ENCODE measurements at places on chromosomes 3 and 15.

DNA sequence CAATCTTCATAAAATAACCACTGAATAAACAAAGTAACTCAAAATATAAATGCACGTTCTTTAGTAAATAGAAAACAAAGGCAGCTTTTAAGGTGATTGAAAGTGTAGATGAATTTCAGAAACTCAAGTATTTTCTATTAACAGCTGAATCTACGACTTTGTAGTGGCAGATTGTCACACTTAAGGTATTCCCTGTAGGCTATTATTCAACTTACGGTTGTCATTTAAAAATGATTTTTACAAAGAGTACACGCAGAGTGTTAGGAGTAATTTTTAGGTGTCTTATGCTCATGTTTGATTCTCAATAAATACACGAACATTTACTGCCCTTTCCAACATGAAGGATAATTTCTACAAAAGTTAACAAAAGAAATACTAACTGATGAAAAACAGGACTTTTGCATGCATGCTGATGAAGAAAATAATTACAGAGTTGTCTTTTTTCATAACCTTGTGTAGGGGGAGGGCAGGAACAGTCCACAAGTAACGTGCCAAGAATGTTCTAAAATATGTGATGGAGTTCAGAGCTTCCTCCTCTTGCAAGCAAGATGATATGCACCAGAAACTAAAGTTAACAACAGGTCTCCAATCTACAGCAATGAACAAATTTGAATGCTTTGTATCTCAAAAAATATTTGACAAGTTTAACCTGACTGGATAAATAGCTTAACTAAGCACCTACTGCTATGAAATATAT, 16.7 kb downstream of the DCBLD2 start:
- DNase-seq = no peak

GRCh38 chr3:126704494-126705214, 614 bp downstream of the CHCHD6 start:
- DNase-seq = no peak

GRCh38 chr15:62360332-62361097, 195.4 kb upstream of the C2CD4B start:
- no peak for DNase-seq

GRCh38 chr3:12188328-12188648, 29.6 kb upstream of the TIMP4 start:
- DNase-seq = no peak

- no peak for DNase-seq
These were observed 12.9 kb downstream of the NEO1 start for GRCh38 chr15:73065114-73065513.

DNA sequence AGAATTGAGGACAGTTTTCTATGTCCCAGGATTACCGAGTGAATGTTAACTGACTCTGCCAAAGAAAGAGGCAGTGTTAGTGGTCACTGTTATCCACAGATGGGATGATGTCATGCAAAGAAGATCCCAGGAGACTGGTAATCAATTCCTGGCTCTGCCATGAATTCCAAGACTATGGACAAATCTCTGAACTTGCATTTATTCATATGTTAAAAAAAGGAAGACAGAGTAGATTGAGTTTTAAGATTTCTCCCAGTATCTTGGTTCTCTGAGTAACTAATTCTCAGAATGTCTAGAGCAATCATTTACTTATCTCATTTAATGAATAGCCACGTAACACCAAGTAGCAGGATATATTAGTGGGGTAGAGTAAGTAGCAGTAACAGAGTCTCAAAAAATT, 11.5 kb upstream of the MAP3K13 start:
- DNase-seq = no peak

DNA sequence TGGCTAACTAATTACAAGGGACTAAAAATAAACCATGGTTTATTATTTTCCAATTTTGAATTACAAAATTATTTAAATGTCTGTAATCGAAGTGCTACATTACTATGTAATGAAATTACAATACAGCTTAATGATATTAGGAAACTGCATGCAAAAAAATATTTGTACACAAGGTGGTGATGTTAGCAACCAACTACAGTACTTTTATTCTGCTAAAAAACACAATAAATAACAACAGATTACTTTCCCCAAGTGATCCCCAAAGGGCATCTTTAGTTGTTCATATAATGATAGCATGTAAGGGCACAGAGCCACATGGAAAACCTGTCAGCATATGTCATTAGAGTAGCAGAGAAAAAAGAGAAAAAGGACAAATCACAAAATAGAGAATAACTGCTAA, 147.5 kb upstream of the SOX2 start:
- DNase-seq = no peak

DNA sequence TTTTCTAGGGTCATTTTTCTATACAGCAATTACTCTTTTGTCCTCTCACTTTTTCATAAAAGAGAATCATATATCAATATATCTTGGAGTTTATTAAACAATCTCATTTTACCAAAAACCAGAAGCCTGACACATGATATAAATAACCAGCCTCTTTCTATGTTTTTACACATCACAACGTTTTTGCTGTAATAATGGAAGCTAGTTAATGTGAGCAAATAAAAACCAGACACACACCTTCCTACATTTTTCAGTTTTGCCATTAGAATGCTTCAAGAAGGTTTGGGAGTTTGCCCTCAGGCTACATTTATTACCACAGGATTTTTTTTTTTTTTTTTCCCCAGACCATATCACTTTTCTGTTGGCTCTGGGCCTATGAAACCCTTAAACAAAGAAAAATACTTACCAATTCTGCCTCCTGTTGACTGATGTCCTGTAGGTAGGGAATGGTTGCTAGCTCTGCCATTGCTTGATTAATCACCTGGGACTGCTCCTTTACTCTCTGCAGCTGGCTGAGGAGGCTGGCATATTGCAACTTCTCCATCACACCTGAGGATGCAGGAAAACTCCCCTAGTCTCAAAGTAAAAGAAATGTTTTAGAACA, 165.5 kb downstream of the ECT2 start:
- DNase-seq = no peak

DNA sequence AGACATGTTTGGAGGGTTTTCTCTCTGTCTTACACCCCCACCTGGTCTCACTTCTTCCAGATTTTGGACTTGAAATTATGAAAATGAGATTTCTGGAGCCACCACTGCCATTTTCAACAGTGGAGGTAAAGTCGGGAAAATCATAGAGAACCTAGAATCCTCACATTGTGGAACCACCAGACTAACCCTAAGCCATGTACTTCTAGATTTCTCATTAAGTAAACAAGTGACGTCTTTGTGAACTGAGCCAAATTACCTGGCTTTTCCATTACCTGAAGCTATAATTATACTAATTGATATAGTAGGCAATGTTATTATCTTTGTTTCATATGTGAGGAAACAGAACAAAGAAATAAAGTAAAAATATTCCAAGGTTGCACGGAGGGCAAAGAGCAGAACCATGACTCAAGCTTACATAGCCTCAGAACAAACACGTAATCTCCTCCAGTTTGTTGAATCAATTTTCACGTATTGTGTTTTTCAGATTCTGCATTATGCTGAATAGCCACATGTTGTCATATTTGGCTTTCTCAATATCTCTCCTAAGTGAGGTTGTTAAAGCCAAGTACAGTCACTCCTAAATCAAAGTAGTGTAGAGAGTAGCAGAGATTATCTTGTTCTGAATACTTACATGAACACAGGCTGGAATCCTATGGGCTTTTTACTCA, 101.3 kb upstream of the CMC1 start:
- DNase-seq = no peak

DNA sequence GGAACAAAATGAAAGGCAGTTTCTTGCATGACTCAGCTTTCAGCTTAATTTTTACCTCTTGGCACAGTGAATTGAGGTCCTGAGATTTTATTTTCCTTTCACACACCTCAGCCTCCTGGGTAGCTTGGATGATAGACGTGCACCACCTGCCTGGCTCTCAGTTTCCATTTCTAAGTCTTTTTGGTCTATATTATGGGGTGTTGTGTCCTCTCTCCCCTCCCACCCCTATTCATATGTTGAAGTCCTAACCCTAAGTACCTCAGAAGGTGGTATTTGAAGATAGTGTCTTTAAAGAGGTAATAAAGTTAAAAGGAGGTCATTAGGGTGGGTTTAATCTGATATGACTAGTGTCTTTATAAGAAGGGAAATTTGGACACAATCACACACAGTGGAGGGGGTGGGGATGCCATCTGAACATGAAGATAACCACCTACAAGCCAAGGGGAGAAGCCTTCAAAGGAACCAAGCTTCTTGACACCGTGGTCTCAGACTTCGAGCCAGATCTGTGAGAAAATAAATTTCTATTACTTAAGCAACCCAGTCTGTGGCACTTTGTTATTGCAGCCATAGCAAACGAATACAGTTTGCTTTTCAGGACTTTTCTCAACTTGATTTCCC, 85.2 kb downstream of the STRIT1 start:
- DNase-seq = no peak

DNA sequence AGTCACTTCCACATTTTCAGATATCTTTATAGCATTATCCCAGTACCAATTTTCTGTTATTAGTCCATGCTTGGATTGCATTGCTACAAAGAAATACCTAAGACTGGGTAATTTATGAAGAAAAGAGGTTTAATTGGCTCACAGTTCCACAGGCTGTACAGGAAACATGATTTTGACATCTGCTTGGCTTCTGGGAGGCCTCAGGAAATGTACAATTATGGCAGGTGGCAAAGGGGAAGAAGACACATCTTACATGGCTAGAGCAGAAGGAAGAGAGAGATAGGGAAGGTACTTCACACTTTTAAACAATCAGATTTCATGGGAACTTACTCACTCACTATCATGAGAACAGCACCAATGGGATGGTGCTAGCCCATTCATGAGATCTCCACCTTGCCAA, 172.3 kb upstream of the GPR149 start:
- no peak for DNase-seq

DNA sequence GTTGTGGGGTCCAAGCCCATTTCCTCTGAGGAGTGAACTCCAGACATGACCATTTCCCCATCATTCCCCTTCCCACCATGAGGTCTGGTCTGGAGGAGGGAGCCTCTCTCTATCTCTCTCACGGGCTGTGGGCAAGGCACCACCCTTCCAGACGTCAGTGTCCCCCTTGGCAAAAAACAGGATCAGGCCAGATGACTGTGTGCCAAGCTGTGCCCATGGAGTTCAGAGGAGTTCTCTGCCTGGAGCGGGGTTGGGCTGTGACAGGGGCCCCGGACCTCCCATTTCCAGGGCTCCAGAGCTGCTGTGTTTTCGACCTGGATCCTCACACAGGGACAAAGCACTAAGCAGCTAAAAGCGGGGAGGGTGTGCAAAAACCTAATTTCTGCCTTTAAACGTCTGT, 124.5 kb downstream of the RAB11A start:
- DNase-seq = no peak

DNA sequence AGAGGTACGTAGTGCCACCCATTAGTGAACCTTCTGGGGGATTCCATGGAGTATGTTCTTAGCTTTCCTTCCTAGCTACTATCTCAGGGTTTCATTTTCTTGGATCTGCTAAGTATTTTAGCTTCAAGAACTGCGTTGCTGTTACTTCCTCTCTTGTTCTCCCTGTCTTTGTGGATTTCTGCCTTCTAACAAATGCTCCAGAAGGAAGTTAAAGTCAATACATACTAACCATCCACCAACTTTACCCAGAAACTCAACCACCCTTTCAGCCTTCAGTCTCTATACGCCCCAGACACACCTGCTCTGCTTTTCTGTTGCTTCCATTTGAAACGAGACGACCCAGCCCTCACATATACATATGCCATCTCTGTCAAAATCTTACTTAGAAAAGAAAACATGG, 2.4 kb upstream of the KLF13 start:
- no peak for DNase-seq

- no peak for DNase-seq
These were observed 26.7 kb upstream of the TMEM158 start for GRCh38 chr3:45252826-45253225.

GRCh38 chr15:100301910-100302431, 39.8 kb downstream of the ADAMTS17 start:
- no peak for DNase-seq

DNA sequence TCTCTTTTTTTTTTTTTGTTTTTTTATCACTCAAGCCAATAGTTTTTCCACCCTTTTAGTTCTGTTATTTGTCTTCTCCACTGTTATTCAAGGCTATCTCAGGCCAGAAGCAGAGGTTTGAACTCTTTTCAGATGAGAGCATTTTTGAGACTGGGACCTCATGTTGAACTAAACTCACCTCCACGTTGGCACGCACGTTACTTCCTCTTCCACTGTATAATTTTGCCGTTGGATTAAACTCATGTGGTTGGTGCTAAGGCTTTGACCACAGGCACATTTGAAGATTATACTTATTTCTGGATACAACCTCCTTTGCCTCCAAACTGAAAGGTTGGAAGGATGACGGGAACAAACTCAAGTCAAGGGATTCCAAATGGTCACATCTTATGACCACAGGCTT, 501.3 kb upstream of the TPRG1 start:
- DNase-seq = no peak

DNA sequence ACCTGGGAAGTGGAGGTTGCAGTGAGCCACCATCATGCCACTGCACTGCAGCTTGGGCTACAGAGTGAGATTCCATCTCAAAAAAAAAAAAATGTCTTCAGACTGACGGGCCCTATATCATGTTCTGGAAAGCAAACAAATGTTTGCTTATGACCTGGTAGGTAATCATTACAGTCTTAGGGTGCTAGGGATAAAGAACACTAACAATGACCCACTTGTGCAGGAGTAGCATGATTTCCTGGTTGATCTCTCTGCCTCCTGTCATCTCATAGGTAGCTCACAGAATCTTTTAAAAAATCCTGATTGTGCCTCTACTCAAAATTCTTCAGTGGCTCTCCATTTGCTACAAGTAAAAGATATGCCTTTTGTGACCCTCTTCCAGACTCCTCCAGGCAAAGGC, 74.5 kb upstream of the TSPAN3 start:
- no peak for DNase-seq

All from stimulated activated effector memory CD8-positive, alpha-beta T cell treated with anti-CD3 and anti-CD28 coated beads, Interleukin-12 subunit alpha, Interleukin-12 subunit beta, amount 100 ng/mL, for 72 hours (primary cell).